ENCODE measurements at places on chromosomes 2 and 18. TPM values are rescaled to one million over a fixed set of nuclear protein-coding genes. Genes with fewer than 3 reads are reported as not detected.

DNA sequence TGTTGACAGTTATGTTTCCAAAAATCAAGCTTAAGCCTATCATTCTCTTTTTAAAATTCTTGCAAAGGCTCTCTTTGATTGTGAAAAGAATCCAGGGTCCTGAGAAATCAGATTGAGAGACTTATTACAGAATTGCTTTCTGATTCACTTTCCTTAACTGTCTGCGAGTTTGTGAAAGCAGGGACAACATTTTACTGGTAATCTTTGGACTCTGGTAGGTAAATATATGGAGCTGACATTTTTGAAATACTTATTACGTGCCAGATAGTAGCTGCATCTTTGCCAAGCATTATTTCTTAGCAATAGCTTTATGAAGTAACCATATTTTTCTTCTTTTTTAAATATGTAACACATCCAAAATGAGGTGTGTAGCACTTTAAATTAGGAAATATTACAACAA, 570.9 kb downstream of the CMPK2 start:
- DNase-seq, result no peak

DNA sequence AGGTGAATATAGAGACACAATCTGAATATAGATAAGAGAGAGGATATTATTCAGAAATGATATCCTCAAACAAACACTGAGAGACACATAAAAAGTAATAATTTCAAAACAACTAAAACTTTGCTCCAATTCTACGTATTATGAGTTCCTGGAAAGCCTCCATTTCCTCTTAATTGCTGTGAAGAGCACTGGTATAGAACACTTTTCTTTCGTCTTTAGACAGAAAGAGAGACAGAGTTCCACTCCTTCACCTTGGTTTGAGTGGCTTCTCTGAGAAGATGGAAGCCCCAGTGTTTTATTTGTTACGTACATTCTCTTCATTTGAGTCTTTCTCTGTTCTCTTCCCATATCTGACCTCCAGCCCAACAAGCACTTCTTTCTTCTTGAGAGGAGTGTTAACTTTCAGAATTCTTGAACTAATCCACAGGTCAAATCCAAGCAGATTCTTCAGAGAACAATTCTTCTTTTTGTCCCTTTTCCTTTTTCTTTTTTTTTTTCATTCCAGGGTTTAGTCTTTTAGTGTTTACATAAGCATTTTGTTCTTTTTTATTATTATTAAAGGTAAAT, 6.4 kb upstream of the PIK3C3 start:
- DNase-seq, result no peak

GRCh38 chr18:72470391-72470790, 73.8 kb downstream of the CBLN2 start:
- DNase-seq, result no peak

- DNase-seq, result peak; percentile 32
These were observed 164.4 kb upstream of the MGAT5 start for GRCh38 chr2:134089454-134089853.

The CGREF1 gene
- 0.17 TPM for total RNA-seq

GRCh38 chr2:166758956-166759355, 129.3 kb upstream of the XIRP2 start:
- DNase-seq, result no peak

The MDH1 gene
- total RNA-seq, result 324 TPM

- no peak for DNase-seq
These were observed 87.0 kb upstream of the STK17B start for GRCh38 chr2:196258407-196258806.

The GAL3ST2 gene
- total RNA-seq, result not detected

DNA sequence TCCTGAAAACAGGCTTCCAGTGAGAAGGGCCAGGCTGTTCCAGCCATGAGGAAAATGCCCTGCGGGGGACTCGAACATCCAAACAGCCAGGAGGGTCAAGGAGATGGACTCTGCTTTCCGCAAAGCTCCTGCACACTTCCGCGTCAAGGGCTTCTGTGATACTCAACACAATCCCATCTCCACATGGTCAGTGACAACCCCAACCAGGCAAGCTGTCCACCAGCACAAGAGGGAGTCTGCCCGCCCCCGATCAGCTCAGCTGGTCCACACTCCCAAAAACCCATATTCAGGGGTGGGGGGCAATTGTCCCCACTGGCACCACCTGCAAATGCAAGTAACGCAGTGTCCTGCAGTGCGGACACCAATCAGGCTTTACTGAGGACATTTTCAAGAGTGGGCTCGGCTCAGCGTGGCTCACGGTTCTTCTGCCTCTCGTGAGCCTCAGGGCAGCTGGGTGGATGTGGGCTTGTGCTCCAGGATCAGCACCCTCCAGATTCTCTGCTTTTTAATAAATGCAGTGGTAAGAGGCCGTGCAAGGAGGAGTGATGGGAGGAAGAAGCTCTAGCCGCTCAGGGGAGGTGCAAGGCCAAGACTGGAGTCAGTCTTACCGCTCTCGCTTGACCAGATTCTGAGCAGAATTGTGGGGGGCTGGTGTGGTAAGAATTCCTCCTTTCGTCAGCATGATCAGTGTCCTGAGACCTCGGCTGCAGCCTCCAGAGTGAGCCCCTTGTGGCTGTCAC, 19.5 kb upstream of the CIDEA start:
- DNase-seq, result no peak

GRCh38 chr2:200943527-200944105, 19.8 kb downstream of the ORC2 start:
- no peak for DNase-seq

- DNase-seq, result peak; percentile 86
These were observed 114.3 kb upstream of the MCFD2 start for GRCh38 chr2:47029737-47030524.

- DNase-seq, result peak; percentile 15
These were observed 106.2 kb upstream of the BZW1 start for GRCh38 chr2:200705305-200706041.

- no peak for DNase-seq
These were observed 65.2 kb upstream of the MYCN start for GRCh38 chr2:15874854-15875804.

The LRATD1 gene
- total RNA-seq, result 0.57 TPM

The CARF gene
- total RNA-seq, result 1.3 TPM

GRCh38 chr2:84781942-84782716, 98.8 kb downstream of the TRABD2A start:
- DNase-seq, result peak; percentile 21

DNA sequence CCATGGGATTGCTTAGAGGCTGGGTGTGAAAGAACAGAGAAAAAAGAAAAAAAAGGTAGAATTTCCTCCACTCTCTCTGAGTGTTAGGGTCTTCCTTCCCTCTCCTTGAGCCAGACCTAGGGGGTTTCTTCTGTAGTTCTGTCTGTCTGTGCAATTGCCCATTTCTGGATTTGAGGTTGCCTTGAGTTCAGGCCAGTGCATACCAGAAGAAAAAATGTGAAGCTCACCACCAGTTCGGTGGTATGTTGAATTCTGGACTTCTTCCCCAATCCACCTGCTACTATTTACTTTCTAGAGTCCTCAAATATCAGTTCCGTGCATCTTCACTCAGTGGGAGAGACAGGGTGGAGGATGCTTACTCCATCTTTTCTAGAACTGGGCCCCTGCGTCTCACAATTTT, 15.3 kb upstream of the SELENOI start:
- DNase-seq, result no peak

The ZNF2 gene
- 7.4 TPM for total RNA-seq

The KCNE4 gene
- total RNA-seq, result 11.4 TPM

The PLGLB2 gene
- 0.05 TPM for total RNA-seq

DNA sequence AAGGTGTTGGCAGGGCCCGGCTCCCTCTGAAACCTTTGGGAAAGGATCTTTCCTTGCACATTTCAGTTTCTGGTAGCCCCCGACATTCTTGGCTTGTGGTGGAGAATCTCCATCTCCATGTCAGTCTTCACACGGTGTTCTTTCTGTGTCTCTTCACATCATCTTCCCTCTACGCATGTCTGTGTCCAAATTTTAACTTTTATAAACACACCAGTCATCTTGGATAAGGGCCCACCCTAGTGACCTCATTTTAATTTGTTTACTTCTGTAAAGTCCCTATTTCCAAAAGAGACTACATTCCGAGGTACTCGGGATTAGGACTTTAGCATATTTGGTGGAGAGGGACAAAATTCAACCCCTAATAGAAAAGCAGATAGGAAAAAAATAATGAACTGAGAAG, 138.4 kb downstream of the GALNT3 start:
- DNase-seq, result no peak

GRCh38 chr2:191622374-191623320, 55.3 kb upstream of the NABP1 start:
- no peak for DNase-seq

- DNase-seq, result no peak
These were observed 39.1 kb upstream of the IGFBP2 start for GRCh38 chr2:216594081-216594480.

GRCh38 chr2:20429528-20429927, 17.3 kb upstream of the RHOB start:
- DNase-seq, result no peak

The ARHGEF4 gene
- 0.10 TPM for total RNA-seq

DNA sequence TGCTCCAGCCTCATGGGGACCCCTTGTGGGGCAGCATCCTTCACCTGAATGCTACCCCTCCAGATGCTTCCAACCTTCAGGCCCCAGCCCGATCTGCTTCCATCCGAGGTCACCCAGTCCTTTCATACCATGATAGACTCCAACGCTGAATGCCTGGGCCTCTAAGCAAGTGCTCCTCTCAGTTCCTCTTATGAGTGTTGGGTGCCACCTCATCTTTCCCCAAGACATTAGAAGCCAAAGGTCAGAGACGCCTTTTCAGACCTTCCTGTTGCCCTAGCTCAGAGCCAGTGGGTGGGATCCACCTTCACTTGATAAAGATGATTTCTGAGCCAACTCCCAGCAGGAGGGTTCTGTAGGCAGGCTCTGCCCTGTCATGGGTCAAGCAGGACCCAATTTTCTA, 174.5 kb upstream of the MGAT5 start:
- no peak for DNase-seq

GRCh38 chr2:173555833-173556232, 201.2 kb downstream of the CDCA7 start:
- DNase-seq, result no peak

DNA sequence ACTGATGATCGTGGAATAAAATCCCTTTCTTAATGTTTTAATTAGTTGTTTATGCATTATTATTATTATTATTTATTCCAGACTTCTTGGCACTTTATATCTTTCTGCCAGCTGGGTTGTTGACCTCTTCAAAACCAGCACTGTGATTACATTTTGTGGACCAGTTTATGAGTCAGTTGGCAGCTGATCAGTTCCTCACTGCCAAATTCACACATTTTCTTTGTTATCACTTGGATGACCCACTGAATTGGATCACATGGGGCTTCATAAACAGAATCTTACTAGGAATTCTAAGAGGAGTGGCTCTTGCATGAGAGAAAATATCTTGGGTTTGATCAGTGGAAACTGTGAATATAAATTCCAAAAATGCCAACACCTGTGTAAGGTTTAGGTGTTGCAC, 321.8 kb upstream of the SPRED2 start:
- DNase-seq, result peak; percentile 4

DNA sequence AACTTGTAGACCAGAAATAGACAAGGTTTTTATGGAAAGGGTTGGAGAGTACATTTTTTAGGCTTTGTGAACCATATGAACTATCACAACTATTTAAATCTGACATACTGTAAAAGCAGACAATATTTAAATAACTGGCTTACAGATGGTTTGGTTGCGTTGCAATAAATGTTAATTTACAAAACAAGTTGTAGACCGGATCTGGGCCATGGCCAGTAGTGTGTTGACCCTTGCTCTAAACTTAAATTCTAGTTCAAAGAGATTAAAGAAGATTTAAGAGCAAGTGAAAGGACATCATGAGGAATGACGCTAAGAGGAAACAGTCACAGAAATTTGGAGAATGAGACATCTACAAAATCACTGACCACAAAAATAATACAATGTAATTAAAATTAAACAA, 652.7 kb downstream of the DCDC2C start:
- no peak for DNase-seq

- peak; percentile 56 for DNase-seq
These were observed 207.4 kb downstream of the ARL6IP6 start for GRCh38 chr2:152925547-152926448.

DNA sequence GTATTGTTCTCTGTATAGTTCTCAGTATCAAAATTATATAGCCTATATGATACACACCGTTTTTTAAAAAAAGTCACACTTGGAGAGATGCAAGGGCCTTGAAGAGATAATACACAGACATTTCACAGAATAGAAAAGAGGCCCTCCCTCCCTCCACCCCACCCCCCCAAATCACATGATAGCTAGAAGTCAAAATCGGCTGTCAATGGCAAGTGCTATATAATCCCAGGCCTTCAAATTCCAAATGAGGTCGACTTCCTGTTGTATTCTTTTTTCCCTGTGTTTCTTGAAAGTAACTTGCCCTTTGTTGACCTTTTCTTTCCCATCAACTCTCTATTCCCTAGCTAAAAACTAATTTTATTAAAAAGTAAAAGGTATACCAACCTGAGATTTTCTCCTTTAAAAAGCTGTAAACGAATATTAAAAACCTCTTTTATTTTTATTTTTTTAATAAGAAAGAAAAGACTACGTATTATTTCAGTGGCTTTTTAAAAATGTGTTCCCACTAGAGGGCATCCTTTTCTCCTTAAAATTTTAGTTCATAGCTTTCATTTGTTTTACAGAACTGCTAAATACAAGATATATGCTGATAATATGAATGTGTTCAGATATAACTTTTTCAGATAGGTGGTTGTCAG, 46.6 kb downstream of the KCMF1 start:
- DNase-seq, result peak; percentile 19

DNA sequence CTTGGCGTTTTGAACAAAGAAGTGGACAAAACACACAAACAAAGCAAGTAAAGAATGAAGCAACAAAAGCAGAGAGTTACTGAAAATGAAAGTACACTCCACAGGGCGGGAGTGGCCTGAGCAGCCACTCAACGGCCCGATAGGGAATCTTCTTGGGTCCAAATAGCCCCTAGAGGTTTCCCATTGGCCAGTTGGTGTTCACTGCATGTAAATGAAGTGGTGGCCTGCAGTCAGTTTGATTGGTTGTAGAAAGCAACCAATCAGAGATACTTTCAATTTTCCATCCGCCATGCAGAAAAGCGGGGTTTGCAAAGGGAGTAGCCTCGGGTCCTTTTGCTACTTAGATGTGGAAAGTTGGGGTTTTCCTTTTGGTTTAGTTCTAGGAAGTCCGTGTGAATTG, 31.6 kb downstream of the CYBRD1 start:
- peak; percentile 87 for DNase-seq

GRCh38 chr2:53108246-53108645, 659.4 kb upstream of the CHAC2 start:
- no peak for DNase-seq

DNA sequence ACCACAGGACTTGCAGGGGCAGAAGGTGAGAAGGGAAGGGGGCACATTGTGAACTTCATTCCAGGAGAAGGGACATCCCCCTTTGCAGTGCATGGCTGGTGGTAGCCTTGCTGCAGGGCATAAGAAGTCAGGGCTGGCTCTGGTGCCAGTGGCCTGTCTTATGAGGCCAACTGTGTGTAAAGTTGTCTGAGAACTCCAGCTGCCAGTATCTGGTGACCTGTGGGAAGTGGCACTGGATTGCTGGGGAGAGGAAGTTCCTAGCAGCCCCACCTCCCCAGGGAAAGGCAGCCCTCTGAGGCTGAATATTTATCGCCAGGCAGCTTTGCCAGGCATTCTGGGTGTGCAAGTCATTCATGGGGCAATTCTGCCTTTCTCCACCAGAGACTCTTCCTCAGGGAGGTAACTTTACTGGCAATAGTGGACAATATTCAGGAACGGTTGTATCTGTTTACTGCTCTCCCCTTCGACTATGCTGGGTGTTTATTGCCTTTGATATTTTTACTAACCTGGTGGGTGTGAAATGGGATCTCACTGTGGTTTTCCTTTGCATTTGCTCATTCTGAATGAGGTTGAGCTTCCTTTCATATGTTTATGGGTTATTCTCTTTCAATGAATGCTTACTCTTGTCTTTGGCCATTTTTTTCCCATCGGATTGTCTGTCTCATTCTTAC, 12.3 kb downstream of the TRPM8 start:
- DNase-seq, result peak; percentile 58
